Naive thymus-derived CD8-positive, alpha-beta T cell (primary cell): ENCODE measurements at places on chromosomes 5 and 9. TPM values are rescaled to one million over a fixed set of nuclear protein-coding genes. Genes with fewer than 3 reads are reported as not detected.

Gene OLFML2A
- total RNA-seq = not detected

Gene PCDHA12
- total RNA-seq = not detected

Gene C8G
- not detected for total RNA-seq

Gene ECPAS
- total RNA-seq = 72.5 TPM

Gene SPATA31D4
- total RNA-seq = not detected

Gene OR1J2
- total RNA-seq = not detected

Gene SPINK4
- not detected for total RNA-seq

Gene ADAMTS19
- total RNA-seq = not detected

Gene GFI1B
- total RNA-seq = not detected

Gene IFNA2
- not detected for total RNA-seq

Gene HAPLN1
- total RNA-seq = not detected

Gene PCDHGB4
- 0.25 TPM for total RNA-seq
